Lung microvascular endothelial cell (primary cell): ENCODE measurements at places on chromosomes 12 and 14. TPM values are rescaled to one million over a fixed set of nuclear protein-coding genes. Genes with fewer than 3 reads are reported as not detected.

Gene CLEC1B
- total RNA-seq, result not detected in 2 replicates

Gene KCNC2
- total RNA-seq, result not detected in 2 replicates

DNA sequence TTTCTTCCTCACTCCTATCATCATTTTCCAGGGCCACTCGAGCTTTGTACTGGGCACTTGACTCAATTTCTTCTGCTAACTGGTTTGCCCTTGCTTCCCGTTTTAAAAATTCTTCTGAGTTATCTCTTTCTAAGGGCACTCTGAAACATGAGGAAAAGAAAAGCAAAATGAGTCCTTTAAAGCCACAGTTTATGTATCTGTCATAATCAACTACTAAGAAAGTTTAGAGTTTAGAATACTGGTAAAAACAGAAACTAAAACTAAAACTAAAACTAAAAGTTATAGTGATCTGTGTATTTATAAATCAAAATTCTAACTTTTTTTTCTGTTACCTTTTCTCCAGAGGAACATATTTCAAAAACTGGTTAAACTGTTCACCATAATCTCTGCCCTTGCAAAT, 79.2 kb downstream of the ATXN2 start:
- DNase-seq, result no peak

DNA sequence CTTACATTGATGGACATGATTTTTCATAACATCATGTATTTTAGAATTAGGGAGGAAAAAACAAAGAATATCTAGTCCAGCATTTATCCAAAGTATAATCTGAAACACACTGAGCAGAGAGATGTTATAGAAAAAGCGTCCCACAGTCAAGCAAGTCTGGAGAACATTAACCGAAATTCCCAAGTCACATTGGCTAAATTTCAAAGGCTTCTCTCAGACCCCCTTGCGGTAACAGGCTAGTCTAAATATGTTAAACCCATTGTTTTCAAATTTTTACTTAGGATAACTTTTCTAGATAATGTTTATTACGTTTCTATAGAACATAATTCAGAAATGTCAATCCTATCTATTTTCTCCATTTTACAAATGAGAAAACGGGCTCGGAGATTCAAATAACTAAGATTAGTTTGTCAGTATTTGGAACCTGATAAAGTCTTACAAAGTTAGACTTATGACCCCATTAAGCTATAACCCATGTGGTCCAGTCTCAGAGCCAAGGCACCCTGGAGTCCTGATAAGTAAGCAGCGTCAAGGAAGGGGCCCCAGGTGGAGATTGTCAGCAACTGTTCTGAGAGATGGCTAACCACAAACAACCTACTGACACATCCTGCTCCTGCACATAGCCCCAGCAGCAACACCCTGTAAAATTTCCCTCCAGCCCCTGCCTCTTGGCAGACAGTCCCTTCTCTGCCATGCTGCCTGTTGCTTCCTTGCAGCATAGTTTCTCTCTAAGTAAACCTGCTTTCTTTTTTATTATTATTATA, 220.6 kb upstream of the TMEM260 start:
- no peak for DNase-seq

DNA sequence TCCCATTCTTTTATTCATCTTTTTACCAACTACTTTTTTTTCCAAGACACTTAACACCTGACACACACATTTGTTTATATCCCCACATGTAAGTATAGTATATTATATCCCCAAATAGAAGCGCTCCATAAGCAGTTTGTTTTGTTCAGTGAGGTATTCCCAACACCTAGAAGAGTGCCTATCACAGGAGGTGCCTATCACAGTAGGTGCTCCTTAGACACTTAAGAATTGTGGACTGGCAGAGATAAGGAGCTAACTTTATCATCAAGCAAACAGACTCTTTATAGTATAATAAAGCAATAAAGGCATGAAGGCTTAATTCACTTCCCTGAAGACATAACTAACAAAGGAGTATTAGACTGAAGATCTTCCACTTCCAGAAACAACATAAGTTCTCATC, 29.1 kb downstream of the OSBPL8 start:
- DNase-seq, result no peak
